NCI-H187 (cell line): ENCODE measurements at places on chromosomes 12 and 14.

GRCh38 chr14:65241125-65241752 is 138.9 kb upstream of the MAX start:
- no peak for DNase-seq

- DNase-seq, result no peak
Measured at GRCh38 chr12:3753544-3754284, 805 bp upstream of the CRACR2A start.

- no peak for DNase-seq
Measured at GRCh38 chr12:53308276-53308675, 8.8 kb downstream of the MYG1 start.

DNA sequence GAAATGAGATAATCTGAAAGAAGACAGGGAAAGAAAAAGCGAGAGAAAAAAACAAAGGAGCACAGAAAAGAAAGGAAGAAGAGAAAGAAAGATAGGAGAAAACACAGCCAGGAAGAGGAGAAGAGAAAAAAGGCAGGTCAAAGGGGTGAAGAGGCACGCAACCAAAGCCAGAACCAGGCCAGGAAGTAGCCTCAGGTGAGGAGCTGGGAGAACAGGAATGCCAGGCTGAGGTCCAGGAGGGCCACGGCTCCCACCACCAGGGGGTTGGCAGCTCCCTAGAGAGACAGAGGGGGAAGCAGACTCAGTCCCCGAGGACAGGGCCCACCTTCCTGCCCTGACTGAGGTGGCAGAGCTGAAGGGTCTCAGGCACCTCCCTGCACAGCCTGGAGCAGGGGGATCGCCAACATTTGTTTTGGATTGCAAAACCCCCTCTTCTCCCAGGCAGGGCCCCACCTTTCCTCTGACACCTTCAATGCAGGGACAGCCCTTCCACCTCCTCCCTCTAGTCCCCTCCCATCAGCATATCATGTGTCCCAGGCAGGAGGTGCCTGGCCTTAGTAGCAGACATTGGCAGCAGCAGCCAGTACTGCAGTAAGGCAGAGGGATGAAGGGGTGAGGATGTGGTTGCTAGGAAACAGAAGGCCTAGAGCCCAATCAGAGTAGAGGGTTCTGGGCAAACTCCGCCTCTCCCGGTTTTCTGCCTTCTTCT is 2.0 kb upstream of the AP1G2 start:
- no peak for DNase-seq

- DNase-seq, result no peak
Measured at GRCh38 chr14:42057111-42057510, 450.4 kb downstream of the LRFN5 start.

DNA sequence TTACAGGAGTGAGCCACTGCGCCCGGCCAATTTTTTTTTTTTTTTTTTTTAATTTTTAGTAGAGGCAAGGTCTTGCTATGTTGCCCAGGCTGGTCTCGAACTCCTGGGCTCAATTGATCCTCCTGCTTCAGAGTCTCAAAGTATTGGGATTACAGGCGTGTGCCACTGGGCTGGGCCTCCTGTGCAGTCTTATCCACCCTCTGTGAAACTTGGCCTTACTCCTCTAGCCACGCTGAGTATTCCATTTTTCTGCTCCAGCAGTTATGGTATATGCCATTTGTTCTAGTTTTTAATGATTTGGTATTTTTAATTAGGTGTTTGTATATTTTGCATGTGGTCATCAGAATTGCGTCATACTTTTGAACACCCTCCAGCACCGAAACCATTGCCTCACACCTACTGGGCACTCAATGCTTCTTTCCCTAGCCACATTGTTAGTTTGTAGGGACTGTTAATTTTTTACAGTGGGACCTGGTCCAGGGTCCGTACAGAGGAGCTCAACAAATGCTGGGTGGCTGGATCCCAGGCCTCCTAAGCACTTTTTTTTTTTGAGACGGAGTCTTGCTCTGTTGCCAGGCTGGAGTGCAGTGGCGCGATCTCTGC is 11.4 kb downstream of the RIOX1 start:
- no peak for DNase-seq

- no peak for DNase-seq
Measured at GRCh38 chr12:4034921-4035320, 161.7 kb upstream of the PARP11 start.

DNA sequence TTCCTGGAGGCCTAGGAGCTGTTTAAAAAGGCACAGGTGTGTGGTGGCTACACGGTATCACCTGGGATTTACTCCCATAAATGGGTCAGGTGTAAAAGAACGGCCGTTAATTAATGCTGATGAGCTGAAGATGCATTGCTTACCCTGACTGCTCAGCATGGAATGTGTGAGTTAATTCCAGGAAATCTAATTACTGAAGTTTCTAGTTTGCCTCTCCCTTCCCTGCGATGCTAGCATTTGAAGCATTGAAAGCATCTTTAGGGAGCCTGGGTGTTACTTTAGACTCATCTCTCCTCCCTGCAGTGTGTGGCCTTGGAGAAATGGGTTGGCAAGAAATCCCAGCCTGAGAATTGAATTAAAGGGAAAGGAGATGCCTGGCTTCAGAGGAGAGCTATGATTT is 415.9 kb downstream of the FUT8 start:
- no peak for DNase-seq

DNA sequence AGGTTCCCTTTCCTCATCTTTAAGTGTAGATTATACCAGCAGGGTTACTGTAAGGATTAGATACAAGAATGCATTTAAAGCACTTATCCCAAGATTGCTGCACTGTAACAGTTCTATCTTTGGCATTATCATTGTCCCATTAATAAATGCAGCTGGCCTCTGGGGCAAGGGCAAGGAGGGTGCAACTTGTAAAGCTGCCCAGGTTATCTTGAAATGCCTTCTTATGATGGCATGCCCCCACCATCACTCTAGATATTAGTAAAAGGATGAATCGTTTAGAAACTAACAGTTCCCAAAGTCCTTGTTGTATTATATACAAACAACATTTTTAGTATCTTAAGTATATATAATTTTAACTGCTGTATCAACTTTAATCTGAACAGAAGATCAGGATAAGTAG is 6.8 kb downstream of the LTA4H start:
- no peak for DNase-seq

DNA sequence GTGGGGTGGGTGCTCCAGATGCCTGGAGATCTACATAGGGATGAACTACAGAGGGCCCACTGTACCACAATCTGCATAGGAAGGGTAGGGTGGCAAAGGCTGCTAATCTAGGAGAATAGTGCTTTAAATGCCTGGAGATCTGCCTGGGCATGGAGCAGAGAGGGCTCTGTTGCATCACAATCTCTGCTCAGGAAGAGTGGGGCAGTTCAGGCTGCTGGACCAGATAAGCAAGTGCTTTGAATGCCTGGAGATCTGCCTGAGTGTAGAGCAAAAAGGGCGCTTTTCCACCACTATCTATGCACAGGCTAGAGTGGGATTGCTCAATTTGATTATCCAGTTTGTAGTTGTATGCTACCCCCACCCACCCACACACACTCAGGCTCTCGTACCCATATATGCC is 886.3 kb upstream of the SEL1L start:
- DNase-seq, result no peak

- DNase-seq, result no peak
Measured at GRCh38 chr14:103738701-103739451, 23.3 kb downstream of the ZFYVE21 start.

- DNase-seq, result no peak
Measured at GRCh38 chr12:111677186-111677585, 8.6 kb downstream of the BRAP start.

GRCh38 chr14:71474301-71475265 is 457.6 kb upstream of the RGS6 start:
- peak; percentile 47 for DNase-seq

DNA sequence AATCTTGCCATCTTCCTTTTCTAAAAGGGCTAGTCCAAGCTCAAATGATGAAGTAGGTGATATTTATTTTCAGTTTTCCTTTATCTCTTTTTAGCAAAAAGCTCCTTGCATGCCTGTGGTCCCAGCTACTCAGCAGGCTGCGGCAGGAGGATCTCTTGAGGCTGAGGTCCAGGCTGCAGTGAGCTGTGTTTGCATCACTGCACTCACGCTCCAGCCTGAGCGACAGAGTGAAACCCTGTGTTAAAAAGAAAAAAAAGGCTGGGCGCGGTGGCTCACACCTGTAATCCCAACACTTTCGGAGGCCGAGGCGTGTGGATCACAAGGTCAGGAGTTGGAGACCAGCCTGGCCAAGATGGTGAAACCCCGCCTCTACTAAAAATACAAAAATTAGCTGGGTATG is 5.0 kb downstream of the TMEM116 start:
- DNase-seq, result no peak

GRCh38 chr12:89884416-89884898 is 175.8 kb upstream of the ATP2B1 start:
- DNase-seq, result no peak

DNA sequence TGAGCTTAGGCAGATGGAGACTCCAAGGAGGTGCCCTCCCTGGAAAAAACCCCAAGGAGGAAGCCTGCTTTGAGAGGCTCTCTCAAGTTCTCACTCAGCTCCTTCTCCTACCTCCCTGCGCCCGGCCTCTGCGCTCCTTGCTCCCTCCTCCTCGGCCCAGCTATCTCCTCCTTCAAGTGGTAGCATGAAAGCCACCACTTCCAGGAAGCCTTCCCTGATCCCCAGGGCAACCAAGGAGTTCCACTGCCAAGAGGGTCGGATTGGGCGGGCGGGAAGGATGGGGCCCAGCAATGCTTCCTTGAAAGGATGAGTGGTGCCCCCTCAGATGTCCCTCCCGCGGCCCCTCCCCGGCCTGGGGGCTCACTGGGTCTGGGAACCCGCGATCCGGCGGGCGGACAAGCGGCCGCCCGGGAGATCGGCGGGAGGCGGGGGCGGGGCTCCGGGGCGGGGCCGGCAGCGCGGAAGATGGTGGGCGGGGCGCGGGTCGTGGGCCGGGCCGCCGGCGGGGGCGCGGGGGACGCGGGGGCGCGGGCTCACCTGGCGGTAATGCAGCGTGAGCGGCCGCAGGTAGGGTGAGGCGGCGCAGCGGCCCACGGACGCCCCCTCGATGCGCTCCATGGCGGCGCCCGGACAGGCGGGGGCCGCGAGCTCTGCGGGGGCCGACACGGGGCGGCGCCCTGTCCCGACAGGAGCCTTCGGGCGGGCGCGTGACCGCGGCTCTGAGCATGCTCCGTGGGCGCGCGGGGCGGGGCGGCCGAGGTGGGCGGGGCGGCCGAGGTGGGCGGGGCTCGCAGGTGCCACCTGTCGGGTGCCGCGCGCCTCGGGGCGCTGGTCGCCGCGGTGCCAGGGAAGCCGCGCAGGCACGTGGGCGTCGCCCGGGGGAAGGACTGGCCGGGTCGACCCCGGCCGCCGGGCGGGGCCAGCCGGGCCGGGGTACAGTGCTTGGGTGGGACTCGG is at the start of gene NUDT14:
TSS of gene NUDT14 (minus strand) at position 721 of the 957 bp plus-strand sequence. CDS start at position 618, 103 bp downstream.
- DNase-seq, result peak; percentile 54

- DNase-seq, result no peak
Measured at GRCh38 chr14:94239406-94239805, 53.7 kb downstream of the SERPINA10 start.

- no peak for DNase-seq
Measured at GRCh38 chr14:72559669-72560255, 334.1 kb downstream of the DPF3 start.

GRCh38 chr12:57985685-57986084 is 44.3 kb downstream of the ATP23 start:
- DNase-seq, result no peak

DNA sequence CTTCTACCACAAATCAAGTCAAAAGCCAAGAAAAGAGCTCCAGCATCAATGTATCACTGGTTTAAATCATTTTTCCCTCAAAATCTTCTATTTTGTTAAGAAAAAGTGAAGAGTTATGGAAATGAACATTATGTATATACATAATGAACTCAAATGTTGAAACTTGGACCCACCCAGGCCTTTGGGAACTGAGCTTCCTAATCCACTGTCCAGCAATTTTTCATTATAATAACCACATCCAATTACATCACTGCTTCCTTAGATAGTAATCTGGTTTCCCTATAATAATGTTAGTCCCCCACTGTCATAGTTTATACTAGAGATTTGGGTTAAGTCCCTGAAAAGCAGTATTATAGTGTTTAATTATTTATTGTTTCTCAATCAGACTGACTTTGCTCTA is 170.9 kb downstream of the PIK3C2G start:
- no peak for DNase-seq

GRCh38 chr14:33733721-33734120 is 217.2 kb downstream of the EGLN3 start:
- DNase-seq, result no peak

DNA sequence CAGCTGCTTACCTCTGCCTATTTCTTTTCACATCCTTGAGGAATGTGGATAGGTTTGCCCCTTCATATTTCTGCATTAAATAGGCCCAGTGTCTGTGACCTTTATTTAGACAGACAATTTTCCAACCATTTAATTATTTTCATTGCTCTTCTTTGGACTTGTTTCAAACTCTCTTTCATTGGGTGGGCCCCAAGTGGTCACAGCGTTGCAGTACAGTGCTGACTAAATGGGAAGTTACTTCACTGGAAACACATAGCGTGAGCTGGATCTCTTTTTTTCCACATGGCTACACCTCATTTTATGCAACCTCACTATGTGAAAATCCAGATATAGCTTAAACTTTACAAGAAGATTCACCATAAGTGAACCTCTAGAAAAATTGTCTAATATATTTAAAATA is 438.9 kb downstream of the ADAMTS20 start:
- DNase-seq, result no peak

DNA sequence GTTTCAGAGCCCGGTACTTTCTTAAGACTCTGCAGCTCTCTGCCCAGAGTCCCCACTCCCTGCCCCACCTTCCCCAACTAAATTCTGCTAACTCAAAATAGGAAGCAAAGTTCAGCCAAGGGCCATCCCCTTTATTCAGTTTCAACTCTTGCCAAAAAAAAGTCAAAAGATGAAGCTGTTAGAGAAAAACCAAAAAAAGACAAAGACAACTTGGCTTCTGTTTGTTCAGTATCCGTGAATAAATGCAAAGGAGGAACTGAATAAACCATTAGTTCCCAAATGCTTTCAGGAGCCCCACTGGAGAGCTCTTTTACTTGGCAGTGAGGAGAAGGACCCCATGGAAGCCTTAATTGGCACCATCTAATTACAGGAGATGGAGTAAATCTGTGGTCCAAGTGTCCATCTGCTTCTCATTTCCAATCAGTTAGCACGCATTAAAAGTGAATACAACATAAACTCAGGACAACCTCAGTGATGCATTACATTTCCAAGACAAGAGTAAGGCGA is 155.4 kb upstream of the GZMB start:
- DNase-seq, result no peak

- DNase-seq, result no peak
Measured at GRCh38 chr12:38956337-38956736, 50.9 kb upstream of the CPNE8 start.

DNA sequence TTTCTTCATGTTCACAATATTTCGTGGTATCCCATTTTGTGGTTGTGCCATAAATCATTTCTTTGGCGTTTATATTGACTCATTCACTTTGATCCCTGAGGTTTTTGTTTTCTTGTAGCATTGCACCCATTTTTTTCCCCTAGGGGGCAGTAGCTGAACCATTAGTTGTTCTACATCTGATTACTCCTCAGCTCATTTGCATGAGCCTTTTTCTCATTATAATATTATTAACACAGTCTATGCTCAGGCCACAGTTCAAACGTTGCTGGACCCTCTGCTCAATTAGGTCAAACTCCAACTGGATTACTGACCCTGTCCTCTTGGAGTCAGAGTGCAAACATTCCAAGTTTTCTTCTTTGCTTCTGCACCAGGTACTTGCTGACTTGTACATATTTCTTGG is 475.4 kb upstream of the SEL1L start:
- DNase-seq, result no peak

GRCh38 chr12:41515953-41516352 is 327.8 kb downstream of the PDZRN4 start:
- DNase-seq, result no peak

- DNase-seq, result no peak
Measured at GRCh38 chr14:68085742-68086141, 266.2 kb downstream of the RAD51B start.

- no peak for DNase-seq
Measured at GRCh38 chr12:60468546-60468945, 872.7 kb downstream of the SLC16A7 start.
